ENCODE measurements at places on chromosomes 5 and 9.

DNA sequence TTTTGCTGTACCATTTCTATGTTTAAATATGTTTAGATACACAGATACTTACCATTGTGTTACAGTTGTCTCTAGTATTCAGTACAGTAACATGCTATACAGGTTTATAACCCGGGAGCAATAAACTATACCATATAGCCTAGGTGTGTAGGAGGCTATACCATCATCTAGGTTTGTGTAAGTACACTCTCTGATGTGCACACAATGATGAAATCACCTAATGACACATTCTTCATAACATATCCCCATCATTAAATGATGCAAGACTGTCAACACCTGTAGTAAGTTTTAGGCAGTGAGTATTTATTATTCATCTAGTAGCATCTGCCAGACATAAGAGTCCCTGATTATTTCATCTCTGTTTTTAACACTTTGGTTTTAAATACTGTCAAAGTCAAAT lies 7.3 kb upstream of the DHFR start:
- no peak for DNase-seq

- DNase-seq = no peak
Observed at GRCh38 chr9:18543406-18544192, 69.6 kb downstream of the ADAMTSL1 start.

DNA sequence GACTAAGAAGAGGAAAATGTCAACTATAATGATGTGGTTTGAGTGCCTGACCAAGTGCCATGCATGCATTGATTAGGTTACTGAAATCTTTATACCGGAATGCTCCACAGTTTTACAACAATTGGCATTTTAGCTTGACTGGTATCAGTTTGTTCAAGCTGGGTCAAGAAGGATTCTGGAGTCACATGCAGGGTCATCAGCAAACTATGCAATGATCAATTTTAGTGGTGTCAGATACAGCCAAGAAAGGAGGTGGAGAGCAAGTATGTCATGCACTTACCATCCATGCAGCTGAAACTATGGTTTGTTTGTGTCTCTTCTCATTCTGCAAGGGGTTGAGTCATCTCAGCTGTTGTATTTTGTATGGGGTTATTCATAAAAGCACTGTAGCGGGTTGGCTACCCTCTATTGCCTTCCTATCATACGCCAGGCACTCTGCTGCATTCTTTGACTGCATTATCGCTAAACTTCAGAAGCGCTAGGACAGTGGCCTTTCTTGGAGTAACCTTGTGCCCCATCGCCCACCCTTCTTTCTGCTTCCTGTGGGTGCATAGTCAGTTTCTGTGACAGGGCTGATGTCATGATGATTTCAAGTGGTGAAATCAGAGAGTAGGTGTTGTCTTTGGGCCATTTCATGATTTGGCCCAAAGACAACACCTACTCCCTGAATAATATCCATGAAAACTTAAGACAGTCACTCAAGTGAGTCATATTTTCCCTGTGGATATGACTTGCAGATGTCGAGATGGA lies 145.4 kb downstream of the MTX3 start:
- no peak for DNase-seq

DNA sequence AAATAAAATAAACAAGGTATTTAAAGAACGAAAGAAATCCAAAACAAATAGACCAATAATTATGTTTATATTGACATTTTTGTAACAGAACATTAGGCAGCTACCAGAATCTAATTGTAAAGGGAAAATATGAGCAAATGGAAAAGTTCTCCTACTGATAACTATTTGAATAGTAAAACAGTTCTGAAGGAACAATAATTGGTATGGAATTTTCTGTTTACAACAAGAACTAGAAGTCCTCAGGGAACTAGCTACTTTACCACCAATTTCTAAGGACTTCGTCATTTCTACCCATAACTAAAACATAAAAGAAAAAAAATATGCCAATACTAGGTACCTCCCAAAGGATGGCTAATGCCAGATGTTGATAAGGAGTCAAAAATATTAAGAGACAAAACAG lies 58.5 kb downstream of the AP3B1 start:
- DNase-seq = no peak

GRCh38 chr9:1273859-1274258 lies 223.7 kb downstream of the DMRT2 start:
- DNase-seq = no peak

GRCh38 chr5:149749481-149750365 lies 19.6 kb downstream of the PPARGC1B start:
- no peak for DNase-seq

- DNase-seq = no peak
Observed at GRCh38 chr5:2699686-2700085, 51.8 kb downstream of the IRX2 start.

DNA sequence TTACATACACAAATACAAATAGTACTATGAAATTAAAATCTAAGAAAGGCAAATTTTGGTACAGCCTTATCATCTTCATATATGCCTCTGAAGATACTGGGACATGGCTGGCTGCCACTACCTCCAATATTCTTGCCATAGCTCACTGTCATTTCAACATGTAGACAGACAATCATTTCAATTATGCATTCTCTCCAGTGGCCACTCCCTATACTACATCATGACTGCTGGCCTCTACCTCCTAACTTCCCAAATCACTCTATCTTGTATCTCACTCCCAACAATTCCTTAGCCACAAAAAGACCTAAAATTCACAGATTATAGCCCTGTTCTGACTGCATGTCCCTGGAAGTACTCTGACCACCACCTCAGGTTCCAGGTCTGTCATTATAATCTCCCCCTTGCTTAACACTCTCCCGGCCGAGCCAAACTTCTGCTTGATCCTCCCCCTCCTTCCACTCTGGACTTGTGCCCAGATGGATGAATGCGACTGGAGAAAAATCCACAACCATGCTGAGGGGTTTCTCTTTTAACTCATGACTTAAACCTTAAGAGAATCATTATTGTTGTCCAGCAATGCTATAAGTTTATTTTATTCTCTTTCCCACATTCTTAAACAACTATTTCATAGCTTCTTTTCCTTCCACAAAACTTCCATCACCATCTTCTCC lies 225.3 kb upstream of the TLE4 start:
- DNase-seq = no peak

DNA sequence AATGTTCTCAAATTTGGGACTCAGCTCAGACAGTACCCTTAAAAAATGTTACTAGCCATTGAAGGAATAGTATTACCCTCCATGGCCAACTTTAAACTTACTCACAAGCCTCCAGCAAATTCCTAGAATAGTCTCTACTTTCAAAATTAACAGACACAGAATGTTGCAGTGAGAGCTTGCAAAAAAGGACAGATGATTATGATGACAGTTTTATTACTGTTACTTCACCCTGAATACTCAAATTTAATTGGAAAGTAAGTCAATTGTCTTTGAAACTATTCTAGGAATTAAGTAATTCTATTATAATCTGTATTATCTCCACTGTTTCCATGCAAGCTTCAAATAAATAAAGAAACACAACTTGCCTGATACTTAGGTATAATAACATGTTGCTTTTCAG lies 288.3 kb downstream of the SLF1 start:
- DNase-seq = no peak

DNA sequence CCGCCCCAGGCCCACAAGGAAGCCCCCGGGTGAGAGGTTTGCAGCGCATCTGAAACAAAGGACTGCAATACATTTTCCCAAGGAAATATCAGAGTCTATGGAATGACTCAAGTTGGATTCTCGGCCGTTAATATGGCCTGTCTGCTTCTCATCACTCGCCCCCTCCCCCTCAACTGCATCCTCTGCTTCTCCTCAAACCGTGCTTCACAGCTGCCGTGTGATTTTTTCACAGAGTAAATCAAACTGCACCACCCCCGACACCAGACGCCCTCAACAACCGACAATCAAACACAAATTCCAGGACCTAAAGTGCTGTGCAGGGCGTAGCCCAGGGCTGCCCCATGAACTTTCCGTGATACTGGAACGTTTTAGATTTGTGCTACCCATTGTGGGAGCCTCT lies 176.9 kb downstream of the ROR2 start:
- no peak for DNase-seq
